ENCODE measurements at places on chromosomes 6 and 20.

- no peak for DNase-seq
Measured at GRCh38 chr6:154938221-154938580, 56.9 kb upstream of the TIAM2 start.

GRCh38 chr6:105357165-105357564, 45.7 kb downstream of the PREP start:
- no peak for DNase-seq

GRCh38 chr6:73028893-73029450, 196.3 kb downstream of the KHDC1L start:
- DNase-seq, result no peak

DNA sequence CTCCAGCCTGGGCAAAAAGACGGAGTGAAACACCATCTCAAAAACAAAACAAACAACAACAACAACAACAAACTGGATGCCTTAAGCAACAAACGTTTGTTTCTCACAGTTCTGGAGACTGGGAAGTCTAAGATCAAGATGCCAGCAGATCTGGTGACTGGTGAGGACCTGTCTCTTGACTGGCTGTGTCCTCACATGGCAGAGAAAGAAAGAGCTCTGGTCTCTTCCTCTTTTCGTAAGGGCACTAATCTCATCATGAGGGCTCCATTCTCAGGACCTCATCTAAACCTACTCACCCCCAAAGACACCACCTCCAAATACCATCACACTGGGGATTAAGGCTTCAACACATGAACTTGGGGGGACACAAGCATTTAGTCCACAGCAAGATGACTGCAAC, 13.5 kb upstream of the GFOD1 start:
- no peak for DNase-seq

DNA sequence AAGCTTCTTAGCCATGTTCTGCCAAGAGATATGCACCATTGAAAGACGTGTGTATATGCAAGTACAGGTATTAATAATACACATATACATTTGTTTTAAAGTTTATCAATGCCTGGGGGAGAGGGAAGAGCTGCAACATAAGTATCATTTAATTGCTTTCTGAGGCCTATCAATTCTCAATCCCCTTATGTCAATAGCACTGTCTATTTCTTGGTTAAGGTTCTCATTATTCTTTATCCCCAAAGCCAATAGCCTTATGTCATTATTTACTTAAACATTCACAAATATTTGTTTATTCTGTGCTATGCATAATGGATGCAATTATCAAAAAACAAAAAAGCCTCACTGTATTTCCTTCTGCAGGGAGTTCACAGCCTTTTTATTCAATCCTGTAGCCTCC, 350.3 kb upstream of the KCNQ5 start:
- DNase-seq, result no peak

GRCh38 chr20:46085179-46085851, 4.4 kb downstream of the NCOA5 start:
- DNase-seq, result no peak
